Foreskin melanocyte (primary cell): ENCODE measurements at places on chromosomes 12 and 14.
A peak's percentile ranks its signal among the peaks of the same experiment; 100 is the strongest.

DNA sequence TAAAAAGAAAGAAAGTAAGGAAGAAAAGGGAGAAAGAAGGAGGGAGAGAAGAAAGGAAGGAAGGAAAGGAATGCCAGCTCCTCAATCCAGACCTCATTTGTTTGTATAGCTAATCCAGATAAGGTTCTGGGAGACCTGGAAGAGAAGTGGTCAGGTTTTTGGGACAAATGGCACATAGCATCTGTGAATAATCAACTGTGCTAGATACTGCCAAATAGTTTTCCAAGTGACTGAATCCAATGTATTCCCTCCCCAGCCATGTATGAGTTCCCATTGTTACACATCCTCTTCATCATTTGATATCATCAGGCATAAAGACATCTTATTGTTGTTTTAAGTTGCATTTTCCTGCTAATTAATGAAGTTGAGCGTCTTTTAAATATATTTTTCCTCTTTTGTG, 18.6 kb upstream of the PTGR2 start:
- DNase-seq, result no peak

GRCh38 chr14:53890611-53891101, 66.0 kb downstream of the BMP4 start:
- no peak for DNase-seq

GRCh38 chr12:21305661-21306060, 29.1 kb downstream of the SLCO1A2 start:
- no peak for DNase-seq

GRCh38 chr14:49940808-49941421, 48.0 kb downstream of the ARF6 start:
- no peak for DNase-seq

GRCh38 chr12:91381309-91381804, 198.7 kb upstream of the DCN start:
- DNase-seq, result peak; percentile 73

DNA sequence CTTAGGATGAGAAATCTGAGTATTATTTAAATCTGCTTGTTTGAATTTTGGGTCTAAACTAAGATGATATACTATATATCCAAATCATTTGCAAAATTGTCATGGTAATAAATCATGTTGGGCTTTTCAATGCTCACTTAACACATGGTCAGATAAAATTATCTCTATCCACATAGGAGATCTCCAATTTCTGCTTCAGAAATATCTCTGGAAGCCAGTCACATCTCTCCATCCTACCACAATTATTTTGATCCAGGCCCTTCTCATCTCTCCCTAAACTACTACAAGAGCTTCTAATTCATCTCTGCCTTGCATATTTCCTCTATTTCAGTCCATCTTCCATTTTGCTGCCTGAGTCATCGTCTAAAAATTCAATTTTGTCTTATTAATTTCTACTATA, 3.8 kb downstream of the DCN start:
- no peak for DNase-seq

DNA sequence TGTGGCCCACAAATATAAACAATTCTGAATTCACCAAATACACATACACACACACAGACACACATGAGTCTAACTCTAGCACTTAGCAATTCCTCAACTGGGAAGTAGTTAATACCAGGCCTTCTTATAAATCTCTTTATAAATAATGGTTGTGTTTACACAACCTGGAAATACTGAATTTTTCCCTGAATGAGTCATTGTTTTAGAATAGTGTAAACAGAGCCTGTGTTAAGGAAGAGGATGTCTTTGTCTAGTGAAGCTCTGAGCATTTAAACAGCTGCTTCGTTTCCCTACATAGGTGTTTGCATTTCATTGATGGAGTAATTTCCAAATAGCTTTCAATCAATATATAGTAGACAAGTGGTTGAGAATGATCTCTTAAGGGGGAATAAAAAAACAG, 218.8 kb downstream of the BTG1 start:
- DNase-seq, result peak; percentile 11

DNA sequence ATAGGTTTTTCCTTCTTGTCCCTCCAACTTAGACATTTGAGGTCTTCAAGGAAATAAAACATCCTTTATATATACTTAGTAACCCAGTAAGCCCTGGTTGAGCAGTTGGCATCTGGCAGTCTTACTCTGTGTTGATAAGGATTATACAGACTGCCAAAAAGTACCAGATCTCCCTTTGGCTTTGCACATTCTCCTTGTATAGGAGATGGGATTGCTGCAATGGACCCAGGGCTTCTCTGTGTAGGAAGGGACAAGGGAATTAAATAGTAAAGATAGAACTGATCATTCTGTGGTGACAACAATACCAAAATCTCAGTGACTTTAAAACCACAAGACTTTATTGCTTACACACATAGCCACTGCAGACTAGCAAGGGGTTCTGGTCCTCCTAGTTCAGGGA, 180.1 kb upstream of the CCDC196 start:
- DNase-seq, result no peak
